ENCODE measurements at places on chromosomes 16 and 17.
A peak's percentile ranks its signal among the peaks of the same experiment; 100 is the strongest.

DNA sequence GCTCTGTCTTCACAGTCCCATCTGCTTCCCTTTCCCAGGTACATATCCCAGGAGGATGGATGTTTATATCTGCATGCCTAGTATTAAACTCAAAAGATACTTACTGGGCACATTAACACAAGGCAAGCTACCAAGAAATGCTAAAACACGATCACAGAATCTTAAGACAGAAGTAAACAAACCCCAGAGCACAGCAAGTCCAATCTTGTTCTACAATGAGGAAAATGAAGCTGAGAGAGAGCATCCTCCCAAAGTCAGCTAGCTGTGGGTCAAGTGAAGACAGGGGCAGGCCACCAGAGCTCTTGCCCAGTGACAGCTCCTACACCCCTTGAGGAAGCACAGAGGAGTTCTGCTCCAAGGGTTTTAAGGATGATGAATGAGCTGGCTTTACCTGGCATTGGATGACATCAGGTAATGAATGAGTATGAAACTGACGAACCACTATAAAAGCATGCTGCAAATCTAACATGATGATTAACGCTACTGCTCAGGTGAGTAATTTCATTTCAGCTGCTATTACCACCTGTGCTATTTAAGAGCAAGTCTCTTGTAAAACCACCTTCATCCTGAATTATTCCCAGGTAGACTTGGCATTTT is 20.3 kb downstream of the XPO6 start:
- DNase-seq, result no peak

DNA sequence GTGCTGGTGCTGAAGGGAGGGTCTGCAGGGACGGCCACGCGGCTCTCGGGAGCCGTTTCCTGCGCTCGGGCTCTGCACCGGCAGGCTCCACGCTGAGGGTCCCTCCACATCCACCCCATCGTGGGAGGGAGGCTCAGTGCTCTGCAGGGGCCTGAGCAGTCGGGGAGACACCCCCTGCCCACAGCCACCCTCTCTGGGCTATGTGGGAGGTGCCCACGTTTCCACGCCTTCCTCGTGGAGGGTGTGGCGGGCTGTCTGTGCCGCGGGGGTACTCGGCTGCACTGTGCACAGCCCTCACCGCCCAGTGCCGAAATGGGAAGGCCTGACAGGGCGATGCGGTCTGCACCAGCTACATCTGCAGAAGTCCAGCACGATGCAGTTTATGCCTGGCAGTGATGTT is 25.5 kb upstream of the ZNF750 start:
- DNase-seq, result no peak

DNA sequence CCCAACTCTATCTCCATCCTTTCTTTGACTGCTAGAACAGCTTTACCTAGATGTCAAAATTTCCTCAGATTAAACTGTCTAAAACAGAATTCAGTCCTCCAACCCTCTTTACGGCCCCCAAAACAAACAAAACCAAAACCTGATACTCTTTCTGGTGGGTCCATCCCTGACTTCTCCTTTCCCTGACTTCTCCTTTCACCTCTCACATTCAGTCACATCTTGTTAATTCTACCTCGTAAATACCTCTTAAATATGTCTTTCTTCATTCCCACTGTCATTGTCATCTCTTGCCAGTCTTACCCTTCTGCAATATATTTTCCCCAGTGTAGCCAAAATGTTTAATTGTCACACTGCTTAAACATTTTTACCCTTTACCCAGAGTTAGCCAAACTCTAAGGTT is 4.6 kb downstream of the PPM1E start:
- no peak for DNase-seq

- no peak for DNase-seq
Measured at GRCh38 chr16:73545290-73545689, 497.4 kb upstream of the ZFHX3 start.

DNA sequence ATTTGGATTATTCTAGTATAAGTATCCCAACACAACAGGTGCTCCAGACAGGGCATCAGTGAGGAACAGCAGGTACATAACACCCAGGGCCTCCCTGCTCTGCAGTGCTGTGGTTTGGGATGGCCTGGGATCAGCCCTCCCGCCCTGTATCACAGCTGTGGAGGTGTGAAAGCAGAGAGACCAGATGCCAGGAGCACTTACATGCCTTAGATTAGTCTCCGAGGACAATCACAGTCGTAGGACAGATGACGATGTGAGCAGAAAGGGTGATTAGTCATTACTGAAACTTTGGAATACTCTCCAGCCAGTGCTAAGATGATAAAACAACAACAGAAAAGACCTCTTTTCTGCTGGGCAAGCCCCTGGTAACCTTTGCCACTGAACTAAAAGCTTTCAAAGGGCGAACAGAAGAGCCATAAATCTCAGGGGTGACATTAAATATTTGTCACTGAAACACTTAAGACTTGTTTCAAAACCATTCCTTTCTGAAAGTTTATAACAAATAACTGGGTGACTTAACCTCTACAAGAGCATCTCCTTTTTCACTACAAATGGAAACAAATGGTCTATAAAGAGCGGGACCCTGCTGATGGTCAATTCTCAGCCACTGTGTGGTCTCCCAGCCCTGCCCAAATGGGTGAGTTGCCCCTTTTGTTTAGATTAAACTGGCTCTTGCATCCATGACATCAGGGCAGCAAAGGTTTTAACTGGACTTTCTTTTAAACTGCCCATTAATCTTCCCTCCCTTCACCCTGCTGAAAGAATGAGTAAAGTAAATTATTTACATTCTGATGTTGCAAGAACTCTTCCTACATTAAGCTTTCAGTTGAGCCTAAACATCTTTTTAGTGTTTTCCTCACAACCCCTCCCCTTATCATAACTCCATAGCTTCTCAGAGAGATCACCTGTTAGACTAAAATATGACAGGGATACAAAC is 183.1 kb upstream of the COX10 start:
- no peak for DNase-seq

- no peak for DNase-seq
Measured at GRCh38 chr17:17025621-17026020, 16.6 kb upstream of the MPRIP start.

DNA sequence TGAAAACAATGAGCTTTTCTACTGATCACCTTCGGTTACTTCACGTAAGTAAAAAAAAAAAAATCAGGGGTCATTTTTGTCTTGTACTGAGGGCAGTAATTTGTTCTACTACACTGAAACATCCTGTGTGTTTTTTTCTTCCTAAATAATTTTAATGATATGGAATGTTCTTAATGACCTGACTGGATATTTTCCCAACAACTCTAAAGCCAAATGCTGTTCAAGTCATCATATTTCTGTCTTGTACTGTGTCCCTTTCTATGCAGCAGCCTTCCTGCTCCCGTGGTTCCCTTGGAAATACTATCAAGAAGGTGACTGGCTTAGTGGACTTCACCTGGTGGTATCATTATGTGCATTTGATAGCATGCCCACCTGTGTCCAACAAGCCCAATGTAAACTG is 10.8 kb upstream of the CDR2 start:
- DNase-seq, result no peak

DNA sequence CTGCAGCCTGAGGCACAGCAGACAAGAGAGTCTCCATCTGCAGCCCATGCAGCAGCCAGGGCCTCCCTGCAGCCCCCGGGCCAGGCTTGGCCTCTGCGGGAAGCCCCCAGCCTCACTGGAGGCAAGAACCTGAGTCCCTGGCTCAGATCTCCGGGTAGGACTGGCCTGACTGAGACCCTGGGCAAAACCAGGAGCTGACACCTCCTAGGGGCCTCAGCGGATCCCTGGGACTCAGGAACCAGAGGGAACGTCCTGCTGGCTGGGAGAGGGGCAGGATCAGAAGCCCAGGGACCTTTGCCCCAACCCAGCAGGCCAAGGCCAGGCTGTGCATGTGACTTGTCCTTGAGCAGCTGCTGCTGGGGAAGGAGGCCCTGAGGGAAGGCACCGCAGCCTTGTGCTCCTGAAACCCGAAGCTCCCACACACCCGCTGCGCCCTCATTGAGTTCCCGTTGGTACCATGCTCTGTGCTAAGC is 1.7 kb upstream of the PRSS21 start:
- DNase-seq, result no peak

- no peak for DNase-seq
Measured at GRCh38 chr16:30649725-30650368, 913 bp upstream of the PRR14 start.

- DNase-seq, result no peak
Measured at GRCh38 chr16:5653041-5653440, 555.4 kb upstream of the EEF2KMT start.

GRCh38 chr17:82917699-82918345 is 78.0 kb upstream of the ZNF750 start:
- DNase-seq, result no peak

DNA sequence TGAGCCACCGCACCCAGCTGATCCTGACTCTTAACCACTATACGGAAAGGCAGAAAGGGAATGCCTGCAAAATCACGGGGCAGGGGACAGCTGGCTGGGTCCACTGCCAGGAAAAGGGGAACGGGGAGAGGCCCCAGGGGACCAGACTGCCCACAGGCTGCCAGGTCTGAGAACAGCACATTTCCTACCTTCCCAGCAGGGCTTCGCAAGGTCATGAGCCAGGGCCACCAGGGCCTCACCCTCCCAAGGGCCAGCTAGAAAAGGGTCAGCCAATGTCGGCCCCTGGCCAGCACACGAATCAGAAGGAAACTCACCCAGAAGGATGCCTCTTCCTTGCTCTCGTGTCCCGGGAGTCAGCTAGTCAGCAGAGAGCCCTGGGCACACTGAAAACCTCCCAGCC is 118.4 kb downstream of the ZNF423 start:
- DNase-seq, result no peak

- DNase-seq, result no peak
Measured at GRCh38 chr17:55437159-55437605, 15.5 kb upstream of the MMD start.

DNA sequence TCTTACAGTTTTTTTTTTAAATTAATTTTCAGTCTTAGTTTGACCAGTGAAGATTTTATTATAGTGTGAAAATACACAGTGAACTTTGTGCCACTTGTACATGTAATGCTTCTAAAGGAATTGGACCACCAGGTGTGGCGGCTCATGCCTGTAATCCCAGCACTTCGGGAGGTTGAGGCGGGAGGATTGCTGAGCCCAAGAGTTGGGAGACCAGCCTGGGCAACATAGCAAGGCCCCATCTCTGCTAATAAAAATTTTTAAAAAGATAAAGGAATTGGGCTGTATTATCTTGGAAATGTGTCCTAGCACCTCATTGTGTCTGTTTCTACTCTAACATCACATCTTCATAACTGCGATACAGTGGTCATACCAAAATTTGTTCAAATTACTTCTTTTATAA is 3.8 kb downstream of the IST1 start:
- no peak for DNase-seq

GRCh38 chr17:12422651-12423050 is 243.0 kb upstream of the MYOCD start:
- DNase-seq, result no peak

DNA sequence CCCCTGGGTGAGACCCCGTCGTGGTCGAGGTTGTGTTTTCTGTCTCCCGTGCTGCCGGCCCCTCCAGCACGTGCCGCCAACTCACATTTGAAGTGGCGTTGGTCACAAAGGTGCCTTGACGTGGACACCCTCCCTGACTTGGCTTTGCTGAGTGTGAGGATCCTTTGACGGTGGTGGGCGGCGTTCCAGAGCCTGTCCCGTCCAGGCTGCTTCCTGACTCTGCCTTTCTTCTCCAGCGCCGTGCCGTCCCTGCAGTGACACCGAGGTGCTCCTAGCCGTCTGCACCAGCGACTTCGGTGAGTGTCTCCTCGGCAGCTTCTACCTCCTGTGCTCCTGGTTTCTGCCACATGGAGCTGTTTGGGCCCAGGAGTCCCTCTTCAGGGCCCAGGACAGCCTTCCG is 13.5 kb downstream of the METRNL start:
- DNase-seq, result no peak

DNA sequence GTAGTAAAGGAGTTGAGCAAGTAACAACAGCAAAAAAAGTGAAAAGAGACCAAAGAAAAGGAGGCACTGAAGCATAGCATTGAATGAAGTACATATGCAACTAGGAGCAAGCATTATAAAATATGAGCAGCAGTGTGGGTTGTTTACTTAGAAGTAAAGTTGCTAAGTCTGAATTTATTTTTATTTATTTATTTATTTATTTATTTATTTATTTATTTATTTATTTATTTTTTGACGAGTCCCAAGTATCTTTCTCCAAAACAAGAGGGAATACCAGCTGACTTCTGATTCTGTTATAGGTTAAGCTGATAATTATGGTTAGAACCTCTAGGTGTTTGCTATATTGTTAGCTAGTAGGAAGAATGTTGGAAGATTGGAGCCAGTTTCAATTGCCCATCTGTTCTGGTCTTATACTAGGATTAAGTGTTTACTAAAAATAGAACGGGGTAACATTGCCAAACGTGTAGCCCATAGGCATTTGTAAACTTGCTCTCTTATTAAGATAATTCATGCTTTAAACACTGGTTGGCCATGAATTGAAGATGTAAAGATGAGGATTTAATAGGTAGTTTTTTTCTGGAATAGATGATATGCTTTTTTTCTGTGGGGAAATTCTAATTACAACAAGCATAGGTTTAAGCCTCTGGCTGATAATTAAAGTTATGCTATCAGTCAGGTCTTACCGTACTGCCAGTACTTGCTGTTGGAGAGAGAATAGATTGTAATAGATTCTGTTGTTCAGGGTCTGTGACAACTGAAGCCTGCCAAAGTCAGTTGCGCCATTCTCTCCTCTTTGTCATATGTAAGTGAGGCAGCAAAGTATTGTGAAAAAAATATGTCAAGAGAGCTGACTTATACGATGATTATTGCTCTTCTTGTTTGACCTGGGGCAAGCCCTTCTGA is 66.7 kb downstream of the PPM1E start:
- no peak for DNase-seq

- peak; percentile 15 for DNase-seq
Measured at GRCh38 chr17:76385892-76386786, 1.7 kb downstream of the SPHK1 start.

- no peak for DNase-seq
Measured at GRCh38 chr17:66397486-66397885, 95.1 kb downstream of the PRKCA start.

DNA sequence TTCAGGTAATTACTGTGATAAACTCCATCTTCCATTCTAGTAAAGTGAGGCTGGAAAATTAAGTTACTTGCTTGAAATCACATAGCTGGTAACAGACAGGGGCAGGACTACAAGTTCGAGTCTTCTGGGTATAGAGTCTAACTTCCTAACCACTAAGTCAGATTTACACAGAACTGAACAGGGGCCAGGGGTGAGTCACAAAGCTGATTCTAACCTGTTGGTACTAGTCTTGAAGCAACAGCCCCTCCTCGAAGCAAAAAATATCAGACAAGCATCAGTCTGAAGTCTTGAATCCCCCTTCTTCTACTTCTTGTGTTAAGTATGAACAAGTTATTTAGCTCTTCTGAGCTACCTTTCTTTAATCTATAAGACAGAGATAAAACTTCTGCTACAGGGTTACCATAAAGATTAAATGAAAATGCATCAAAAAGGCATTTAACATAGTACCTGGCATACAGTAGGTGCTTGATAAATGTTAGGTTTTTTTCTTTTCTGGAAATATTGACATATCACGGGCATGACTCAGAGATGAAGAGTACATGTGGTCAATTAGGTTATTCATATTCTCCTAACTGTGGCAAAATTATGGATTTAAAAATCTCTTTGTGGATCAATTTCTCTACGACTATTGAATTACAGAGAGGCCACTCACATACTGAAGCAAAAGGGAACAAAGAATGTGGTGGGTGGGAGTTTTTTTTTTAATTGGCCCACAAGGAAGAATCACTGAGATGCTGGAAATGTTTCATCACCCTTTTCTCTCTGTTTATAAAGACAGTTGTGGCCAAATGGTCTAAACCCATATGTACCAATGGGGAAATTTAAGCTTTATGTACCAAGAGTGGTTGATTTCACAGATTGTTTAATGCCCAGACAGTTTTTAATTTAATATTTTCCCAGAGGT is 266.9 kb upstream of the DYNLRB2 start:
- DNase-seq, result no peak
